ENCODE measurements at places on chromosomes 6 and 20. TPM values are rescaled to one million over a fixed set of nuclear protein-coding genes. Genes with fewer than 3 reads are reported as not detected.

DNA sequence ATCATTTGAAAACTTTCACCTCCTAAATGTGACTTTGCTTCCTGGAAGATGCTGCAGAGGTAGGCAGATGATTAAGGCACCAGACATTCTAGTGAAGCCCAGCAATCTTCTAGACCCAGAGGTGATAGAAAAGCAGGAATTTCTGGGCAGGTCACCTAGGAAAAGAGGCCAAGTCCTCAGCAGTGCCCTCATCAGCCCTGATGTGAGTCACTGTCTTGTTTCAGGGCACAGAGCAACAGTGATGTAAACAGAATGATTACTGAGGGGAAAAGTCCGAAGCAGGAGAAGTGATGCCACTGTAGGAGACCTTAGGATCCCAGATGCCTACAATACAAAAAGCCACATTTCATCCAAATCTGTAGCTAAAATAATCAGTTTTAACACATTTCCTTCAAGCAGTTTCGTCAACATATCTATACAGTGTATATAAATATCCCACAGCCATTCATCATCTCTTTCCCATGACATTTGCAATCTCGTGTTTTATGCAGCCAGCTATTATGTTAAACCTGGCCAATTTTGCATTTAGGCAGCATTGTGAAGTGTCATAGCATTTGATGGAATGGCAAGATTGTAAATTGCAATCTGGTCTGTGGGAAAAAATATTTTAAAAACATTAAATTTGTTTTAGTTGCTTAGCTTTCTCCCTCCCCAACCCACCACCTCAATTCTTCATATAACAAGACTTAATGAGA is 401.2 kb upstream of the RNF217 start:
- DNase-seq = no peak

- no peak for DNase-seq
Measured at GRCh38 chr6:161128230-161128629, 136.7 kb downstream of the MAP3K4 start.

DNA sequence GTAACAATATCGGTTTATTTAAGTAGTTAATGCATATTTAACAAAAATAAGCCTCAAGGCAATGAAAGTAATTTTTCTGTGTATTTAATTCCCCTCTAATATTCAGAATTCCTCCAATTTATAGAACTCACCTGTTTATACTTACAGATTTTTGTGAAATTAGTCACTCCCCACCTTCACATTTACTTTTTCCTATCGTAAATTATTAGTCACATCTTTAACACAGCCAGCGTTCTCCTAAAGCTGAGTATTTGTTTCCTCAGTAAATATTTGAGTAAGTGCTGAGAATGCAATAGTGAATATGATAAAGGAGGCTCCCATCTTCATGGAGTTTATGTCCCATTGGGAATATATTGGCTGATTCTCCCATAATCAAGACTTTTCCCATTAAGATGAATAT is 88.0 kb downstream of the SYCP2 start:
- no peak for DNase-seq

DNA sequence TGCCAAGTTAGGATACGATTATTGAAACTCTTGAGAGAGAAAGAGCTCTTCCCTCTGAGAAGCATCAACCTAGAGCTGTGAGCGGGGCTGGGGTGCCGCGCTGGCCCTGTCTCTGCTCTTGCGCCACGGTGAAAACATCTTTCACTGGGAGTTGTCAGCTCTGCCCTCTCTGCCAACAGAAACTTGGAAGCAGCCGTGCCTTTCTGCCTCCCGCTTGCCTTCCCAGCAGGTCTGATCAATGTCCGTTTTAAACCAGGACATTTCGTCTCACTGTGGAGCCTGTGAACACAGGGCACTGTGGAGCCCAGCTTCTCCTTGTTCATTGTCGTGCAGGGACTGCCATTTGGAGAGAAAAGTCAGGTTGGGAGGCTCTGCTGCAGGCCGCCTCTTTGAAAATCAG is 249.2 kb upstream of the PMEPA1 start:
- DNase-seq = no peak

DNA sequence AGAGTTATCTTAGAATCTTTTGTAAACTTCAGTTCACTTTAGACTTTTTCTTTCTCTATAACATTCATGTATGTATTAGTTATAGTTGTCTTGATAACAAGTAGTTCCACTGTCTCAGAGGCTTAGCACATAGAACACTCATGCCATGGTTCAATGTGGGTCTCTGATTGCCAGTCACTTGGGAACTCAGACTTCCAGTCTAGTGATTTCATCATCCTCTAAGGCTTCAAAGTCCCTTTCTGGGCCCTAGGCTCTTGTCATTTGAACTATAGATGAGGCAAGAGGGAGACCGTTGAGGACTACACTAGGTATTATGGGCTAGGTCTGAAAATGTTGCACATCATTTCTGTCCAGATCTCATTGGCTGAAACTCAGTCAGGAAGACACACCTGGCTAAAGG is 8.4 kb upstream of the EEF1E1 start:
- no peak for DNase-seq

DNA sequence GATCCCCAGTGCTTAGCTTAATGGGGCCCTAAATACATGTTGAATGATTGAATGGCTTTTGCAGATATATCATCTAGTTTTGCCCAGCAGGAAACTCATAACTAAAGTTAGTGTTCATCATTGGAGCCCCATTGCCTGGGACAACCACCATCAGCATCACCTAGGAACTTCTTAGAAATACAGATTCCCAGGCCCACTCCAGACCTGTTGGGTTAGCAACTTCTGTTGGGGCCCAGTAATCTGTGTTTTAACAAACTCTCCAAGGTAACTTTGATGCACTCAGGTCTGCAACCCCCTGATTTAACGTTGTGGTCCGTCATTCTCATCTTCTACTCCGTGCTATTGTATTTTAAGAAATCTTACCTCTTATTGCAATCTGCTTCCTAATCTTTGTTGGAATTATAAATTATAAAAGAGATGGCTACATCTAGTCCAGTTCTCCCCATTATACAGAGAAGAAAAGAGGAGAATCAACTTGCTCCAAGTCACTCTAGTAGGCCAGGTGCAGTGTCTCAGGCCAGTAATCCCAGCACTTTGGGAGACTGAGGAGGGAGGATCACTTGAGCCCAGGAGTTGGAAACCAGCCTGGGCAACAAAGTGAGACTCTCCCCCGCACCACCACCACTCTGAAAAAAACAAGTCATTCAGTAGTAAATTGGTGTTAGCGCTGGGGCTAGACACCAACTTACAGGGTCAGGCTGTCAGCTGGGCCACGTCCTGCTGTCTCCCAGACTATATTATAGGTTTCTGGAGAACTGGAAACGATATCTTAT is 13.7 kb downstream of the FOXP4 start:
- no peak for DNase-seq

GRCh38 chr6:78589436-78589835 is 277.9 kb upstream of the IRAK1BP1 start:
- DNase-seq = no peak

- no peak for DNase-seq
Measured at GRCh38 chr6:7424967-7425807, 35.6 kb downstream of the RIOK1 start.

DNA sequence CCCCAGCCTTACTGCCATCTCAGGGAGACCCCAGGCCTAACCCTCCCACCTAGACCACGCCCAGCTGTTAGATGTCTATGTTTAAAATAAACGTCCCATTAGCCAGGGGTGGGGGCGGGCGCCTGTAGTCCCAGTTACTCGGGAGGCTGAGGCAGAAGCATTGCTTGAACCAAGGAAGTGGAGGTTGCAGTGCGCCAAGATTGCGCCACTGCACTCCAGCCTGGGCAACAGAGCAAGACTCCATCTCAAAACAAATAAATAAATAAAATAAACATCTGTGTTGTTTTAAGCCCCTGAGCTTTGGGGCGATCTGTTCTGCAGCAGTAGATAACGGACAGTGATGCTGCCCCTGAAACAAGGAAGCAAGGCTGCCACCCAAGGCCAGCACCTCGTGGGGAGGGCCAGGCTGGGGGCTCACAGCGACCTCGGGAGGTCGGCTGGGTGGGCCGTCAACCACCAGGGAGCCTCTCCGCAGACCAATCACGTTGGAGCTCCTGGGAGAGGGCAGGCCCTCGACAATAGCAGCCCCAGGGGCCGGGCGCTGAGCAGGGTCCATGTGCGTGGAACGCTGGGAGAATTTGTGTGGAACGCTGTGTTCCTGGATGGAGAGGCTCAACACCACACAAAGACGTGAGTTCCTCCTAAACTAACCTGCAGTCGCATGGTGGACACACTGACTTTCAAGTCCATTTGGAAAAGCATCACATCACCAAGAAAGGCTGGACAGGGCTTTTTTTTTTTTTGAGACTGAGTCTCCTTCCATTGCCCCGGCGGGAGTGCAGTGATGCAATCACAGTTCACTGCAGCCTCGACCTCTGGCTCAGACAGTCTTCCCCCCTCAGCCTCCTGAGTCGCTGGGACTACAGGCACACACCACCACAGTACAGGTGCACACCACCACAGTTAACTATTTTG is 1.0 kb upstream of the HELZ2 start:
- no peak for DNase-seq

GRCh38 chr20:9323622-9324021 is 190.8 kb upstream of the LAMP5 start:
- DNase-seq = no peak

DNA sequence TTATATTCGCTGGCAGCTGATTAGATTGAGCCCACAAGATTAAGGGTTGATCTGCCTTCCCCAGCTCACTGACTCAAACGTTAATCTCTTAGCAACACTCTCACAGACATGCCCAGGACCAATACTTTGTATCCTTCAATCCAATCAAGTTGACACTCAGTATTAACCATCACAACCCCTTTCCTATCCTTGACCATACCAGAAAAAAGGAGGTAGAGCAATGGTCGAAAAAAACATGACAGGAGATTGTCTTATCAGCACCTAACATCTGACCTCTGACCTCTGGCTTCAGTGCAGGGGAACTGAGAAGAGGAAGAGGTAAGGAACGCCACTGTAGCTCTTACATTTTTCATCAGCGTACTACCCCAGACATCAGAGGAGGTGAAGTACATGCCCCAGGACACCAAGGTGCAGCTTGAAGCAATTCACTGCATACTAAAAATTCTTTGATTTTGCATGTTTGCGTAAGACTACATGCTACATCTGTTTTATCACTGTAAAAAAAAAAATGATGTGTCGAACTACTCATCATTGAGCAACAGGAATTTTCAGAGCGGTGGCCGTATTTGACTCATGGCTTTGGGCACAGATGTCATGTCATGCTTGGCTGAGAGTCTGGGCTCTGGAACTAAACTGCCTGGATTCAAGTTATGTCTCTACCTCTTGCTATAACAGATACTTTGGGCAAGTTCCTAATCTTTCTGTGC is 188.0 kb upstream of the TAB2 start:
- DNase-seq = no peak

DNA sequence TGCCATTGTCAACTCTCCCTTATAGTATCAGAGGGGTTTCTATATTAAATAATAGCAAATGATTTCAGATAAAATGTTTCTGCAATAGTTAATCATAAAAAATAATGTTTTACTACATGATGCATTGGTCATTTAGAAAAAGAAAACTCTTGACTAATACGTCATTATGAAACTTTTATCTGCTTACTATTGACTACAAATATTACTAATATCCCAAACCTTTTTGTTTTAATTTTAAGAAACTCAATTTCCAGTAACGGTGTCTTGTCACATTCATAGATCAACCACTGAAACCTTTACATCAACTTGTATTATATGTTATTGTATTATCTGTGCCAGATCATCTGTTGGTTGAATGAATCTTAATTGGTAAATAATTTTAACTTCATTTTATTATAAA is 482.9 kb upstream of the SLC35B3 start:
- DNase-seq = no peak

DNA sequence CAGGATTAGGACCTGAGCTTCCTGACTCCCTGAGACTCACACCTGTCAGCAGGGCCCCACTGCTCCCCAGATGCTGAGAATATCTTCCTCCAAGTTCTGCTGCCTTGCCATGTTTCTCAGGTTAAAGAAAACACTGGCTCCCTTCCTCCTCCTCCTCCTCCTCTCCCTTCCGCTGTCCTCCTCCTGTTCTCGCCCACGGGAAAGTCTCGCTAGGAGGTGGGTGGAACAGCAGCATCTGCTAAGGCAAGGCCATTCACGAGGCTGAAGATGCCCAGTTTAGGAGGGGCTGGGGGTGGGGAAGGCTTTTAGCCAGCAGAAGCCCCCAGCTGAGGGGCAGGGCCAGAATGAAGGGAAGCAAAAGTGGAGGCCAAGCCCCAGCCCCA is 23.8 kb downstream of the KCNK15 start:
- no peak for DNase-seq

- DNase-seq = no peak
Measured at GRCh38 chr6:159422041-159422984, 253.1 kb downstream of the FNDC1 start.

DNA sequence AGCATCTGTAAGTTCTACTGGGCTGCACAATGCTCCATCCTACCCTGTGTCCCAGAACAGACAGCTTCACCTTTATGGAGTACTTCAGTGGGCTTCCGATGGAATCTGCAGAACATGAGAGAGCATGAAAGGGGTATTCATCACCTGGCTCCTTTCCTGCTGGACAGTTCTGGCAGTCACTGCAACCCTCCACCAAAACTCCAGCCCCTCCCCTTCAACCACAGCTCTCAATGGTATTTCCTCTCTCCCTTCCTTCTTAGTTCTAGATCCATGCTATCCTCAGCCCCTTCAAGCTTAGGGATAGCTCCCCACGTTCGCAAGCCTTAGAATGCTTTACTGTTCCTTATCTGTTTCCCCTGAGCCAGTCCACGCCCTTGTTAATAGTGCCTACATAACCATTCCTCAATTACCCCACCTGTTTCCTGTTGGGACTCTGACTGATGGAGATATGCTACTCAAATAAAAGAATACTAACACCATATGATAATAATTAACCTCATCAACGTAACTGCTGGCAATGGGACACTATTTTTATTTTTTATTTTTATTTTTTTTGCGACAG is 26.8 kb downstream of the TRAM2 start:
- DNase-seq = no peak

The RAB23 gene
- 74.4 TPM for polyA plus RNA-seq

The FERMT1 gene
- 3.4 TPM for polyA plus RNA-seq

The CTAGE9 gene
- not detected for polyA plus RNA-seq

The MAP7 gene
- 3.3 TPM for polyA plus RNA-seq

The SEMG1 gene
- polyA plus RNA-seq = not detected

The RGS17 gene
- 0.68 TPM for polyA plus RNA-seq

The DEFB132 gene
- polyA plus RNA-seq = 0.04 TPM

The IL20RA gene
- polyA plus RNA-seq = 2.1 TPM

The SIRPB2 gene
- polyA plus RNA-seq = 3.3 TPM

The IMPG1 gene
- not detected for polyA plus RNA-seq

The LHFPL5 gene
- polyA plus RNA-seq = not detected

Data from urinary bladder (tissue), 4 donors.